ENCODE measurements at places on chromosomes 4 and X.

GRCh38 chr4:143402776-143403552 lies 66.3 kb downstream of the GAB1 start:
- DNase-seq = no peak

DNA sequence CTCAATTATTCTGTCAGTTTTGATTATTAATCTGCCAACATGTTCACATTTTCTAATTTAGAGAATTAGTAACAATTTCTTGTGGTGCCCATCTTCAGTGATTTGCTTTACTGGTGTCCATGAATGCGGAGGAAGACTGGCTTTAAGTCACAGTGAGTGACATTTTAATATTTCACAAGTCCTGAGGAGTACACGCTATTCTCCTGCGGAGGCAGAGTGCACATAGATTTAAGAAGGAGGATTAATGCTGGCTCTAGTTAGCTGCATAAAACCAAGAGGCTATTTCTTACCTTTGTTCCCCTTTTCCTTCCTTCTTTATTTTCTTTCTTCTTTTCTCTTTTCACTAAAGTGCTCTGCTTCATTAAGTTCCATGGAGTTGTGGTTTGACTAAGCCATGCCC lies 495.2 kb upstream of the IGFBP7 start:
- no peak for DNase-seq

GRCh38 chr4:174581901-174582300 lies 59.6 kb upstream of the HPGD start:
- DNase-seq = no peak

- no peak for DNase-seq
These were observed 24.0 kb downstream of the ARSJ start for GRCh38 chr4:113955411-113955810.

- DNase-seq = no peak
These were observed 34.7 kb downstream of the IL13RA1 start for GRCh38 chrX:118761939-118762707.

GRCh38 chr4:86596807-86597206 lies 2.7 kb downstream of the PTPN13 start:
- DNase-seq = no peak

DNA sequence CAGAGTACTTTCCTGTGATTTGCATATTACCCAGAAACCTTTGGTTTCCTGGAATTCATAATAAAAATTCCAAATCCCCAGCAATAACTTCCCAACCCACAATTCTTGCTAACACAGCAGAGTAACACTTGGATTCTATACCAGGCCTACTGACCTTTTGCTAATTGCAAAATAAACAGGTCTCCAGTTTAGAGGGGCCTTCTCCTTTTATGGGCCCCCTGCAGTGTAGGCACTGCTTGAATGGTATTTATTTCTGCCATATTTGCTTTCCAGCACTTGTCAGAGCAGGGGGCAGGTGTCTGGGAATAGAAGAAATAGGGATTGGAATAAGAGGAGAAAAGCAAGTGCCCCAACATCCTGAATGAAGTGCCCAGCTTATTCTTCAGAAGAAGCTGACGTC lies 25.3 kb upstream of the GPC3 start:
- no peak for DNase-seq

GRCh38 chr4:82618103-82618720 lies 56.4 kb upstream of the TMEM150C start:
- peak; percentile 23 for DNase-seq

- DNase-seq = no peak
These were observed 172.8 kb downstream of the SMIM20 start for GRCh38 chr4:26086621-26087441.

DNA sequence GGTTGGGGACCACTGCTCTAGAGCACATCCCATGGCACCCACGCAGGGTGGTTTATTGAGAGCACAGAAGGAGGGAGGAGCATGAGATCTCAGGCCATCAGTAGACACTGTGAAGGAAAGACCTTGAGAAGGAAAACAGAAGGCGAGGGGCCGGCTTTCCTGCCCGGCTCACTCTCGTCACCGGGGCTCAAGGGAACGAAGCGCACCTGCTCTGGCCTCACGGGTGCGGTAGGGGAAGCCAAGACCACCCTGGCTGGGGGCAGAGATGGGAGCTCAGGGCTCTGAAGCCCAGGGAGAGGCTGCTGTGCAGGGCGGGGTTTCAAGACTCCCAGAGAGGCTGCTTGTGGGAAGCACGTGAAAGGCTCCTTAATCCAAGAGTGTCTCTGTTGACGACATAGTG lies 105.9 kb downstream of the TNIP2 start:
- DNase-seq = no peak

- DNase-seq = no peak
These were observed 1333.9 kb upstream of the TENM3 start for GRCh38 chr4:180909279-180909678.

- no peak for DNase-seq
These were observed 136.7 kb upstream of the MAMLD1 start for GRCh38 chrX:150226223-150226965.

GRCh38 chr4:36317721-36318120 lies 36.3 kb downstream of the DTHD1 start:
- no peak for DNase-seq

- peak; percentile 79 for DNase-seq
These were observed 13.7 kb upstream of the SCOC start for GRCh38 chr4:140359562-140360427.

DNA sequence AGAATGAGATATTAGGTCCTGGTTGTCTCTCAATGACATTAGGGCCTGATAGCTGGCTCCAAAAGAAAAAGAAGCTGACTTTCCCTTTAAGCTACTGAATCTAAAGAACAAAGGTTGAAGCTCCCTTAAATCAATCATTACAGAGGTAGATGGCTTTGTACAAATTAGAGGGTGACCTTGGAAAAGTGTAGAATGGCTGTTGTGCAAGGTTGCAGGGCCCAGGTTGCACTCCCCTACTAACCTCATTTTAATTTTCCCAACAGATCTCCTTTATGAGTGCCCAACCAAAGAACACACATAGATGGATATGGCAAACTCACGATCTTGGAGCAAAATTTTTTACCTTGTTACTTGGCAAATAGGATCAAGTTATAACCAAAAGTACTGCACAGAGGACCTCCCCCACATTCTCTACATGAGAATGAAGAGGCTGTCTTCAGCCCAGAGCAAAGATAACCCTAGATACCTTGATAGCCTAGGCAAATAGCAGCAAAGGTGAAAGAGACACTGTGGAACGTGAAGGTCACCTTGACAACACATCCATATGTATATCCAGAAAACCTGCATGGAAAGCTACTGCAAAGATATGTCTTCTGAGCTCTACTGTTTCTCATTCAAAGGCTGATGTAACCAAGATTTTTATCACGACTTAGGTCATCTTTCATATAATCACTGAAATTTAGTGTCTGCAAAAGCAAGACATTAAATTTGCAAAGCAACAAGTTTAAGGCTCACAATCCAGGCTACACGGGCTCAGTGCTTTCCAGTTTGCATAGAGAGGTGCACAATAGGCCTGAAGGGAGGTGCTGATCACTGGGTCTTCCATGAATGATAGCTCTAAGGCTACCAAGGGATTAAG lies 23.0 kb downstream of the KLB start:
- DNase-seq = no peak

- DNase-seq = no peak
These were observed 48.1 kb downstream of the FNIP2 start for GRCh38 chr4:158816955-158817354.

- DNase-seq = no peak
These were observed 205.0 kb upstream of the PDE5A start for GRCh38 chr4:119833611-119834010.

GRCh38 chrX:113539599-113540356 lies 699.1 kb upstream of the AMOT start:
- no peak for DNase-seq

DNA sequence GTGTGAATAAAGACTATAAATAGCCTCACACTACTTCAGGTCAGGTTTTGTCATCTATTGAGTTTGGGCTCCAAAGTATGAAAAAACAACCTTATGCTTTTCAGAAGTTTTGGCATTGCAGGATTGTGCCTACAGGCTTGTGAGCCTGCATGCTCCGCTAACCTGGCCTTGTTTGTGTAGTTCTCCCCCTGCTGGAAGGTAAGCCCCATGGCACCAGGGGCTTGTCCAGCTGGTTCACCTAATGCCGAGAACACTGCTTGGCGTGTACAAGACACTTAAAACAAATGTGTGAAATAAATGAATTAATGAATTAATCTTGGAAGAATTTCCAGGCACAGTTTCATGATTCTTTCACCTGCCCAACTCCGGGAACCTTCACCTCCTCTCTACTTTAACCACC lies 1.8 kb upstream of the HSD17B10 start:
- no peak for DNase-seq

DNA sequence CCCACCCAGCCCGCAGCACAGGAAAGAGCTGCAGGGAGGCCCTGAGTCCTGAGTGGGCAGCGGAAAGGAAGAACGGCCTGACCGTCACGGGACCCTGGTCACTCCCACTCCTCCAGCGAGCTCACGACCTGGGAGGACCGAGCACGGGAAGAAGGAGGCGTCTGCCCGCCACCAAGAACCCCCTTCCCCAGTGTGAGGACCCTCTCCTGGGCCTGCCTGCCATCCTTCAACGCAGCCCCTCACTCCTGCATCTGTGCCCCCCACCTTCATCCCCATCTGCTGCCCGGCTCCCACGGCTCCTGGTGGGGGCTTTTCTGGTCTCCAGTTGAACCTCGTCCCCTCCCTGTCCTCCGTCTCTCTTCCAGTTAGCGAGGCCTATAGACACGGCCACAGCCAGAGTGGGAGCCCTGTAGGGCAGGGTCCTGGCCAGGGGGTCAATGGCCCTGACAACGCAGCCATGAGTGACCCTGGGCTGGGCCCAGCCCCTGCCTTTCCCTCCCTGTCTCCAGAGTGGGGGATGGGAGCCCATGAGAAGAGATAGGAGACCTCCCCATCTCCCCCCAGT lies 41.3 kb upstream of the MXD4 start:
- no peak for DNase-seq

- DNase-seq = peak; percentile 41
These were observed 886 bp upstream of the NDST3 start for GRCh38 chr4:118033148-118034052.

GRCh38 chr4:104719539-104720230 lies 225.0 kb upstream of the CXXC4 start:
- DNase-seq = no peak

- no peak for DNase-seq
These were observed 577.7 kb upstream of the GALNTL6 start for GRCh38 chr4:171235521-171235920.

DNA sequence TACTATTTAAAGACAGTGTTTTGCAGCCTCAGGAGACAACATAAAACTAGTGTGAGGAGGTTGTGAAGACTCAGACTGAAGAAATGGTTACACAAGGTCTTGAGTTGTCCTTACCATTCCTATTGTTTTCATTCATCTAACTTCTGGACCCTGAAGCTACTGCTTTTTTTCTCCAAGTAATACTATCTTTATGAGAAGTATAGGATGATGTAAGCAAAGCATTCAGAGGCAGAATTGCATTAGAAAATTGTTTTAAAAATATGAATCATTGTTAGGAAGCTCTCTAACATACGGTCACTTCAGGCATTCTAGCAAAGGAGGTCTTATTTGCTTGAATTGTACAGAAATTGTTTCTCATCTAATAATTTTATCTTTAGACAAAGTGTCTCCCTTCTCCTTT lies 357.8 kb downstream of the TLL1 start:
- no peak for DNase-seq

DNA sequence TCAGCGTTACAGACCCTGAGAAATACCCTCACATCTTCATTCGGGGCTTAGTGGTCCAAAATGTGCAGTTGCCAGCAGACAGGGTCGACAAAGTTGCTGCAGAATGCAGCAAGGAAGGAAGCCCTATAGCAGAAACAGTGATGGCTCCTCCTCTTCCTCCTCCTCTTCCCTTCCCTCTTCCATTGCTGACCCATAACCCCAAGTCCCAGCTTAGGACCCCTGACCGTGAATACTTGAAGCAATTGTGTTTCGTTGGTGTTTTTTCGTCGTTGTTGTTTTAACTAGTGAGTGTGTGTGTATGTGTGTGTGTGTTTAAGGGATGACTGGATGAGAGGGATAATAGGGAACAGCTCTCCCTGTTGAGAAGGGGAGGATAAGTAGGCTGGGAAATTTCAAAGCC lies 69.5 kb downstream of the SLAIN2 start:
- no peak for DNase-seq

DNA sequence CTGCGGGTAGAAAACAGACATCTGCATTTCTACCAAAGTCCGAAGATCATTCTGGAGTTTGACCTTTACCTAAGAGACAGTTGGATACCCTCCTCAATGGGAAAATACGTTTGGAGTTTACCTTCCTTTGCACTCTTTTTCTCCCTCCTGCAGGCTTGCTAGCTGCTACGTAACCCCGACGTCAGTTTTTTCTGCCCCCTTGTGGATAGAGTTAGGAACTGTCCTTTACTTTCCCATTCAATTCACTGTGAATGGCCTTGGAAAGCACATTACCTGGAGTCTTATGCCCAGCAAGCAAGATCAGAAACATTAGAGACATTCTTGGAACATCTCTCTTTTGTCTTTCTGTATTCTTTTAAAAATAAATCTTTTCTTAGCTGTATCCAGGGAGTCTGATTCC lies 250.7 kb downstream of the NAP1L3 start:
- DNase-seq = no peak

DNA sequence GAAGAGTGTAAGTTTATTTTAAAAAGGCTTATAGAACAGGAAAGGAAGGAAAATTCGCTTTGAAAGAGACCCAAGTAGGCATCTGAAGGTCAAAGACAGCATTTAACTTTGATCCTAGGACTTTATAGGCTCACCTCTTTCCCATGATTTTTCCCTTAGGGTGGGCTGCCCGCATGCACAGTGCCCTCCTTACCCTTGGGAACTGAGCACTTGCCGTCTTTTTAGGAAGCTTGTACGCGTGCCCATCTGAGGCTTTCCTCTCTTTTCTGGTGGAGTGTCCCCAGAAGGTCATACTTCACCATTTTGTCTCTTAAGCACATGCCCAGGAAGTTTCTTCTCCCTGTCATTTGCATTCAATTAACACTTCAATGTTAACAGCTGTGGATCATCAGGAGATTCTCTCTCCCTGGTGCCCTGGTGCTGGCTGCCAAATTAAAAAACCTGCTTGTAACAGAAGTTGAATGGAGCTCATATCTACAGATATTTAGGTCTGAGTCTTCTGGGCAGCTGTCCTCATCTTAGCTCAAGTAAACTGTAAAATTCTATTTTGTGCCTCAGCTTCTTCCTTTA lies 38.4 kb upstream of the IL9R start:
- no peak for DNase-seq

DNA sequence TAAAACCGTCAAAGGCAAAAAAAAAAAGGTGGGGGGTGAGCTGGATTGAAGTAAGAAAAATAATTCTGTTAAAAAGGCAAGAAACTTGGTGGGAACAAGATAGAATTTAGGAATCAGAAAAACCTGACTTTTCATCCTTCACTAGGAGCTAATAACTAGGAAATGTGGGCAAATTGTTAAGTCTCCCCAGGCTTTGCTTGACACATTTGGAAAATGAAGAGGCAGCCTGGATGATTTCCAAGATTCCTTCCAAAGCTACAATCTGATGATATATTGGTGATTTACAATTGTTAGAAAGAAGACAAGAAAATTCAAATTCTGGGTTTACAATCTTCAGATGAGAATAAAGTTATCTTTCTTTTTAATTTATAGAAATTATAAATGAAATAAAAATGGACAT lies 1062.5 kb downstream of the ADGRL3 start:
- no peak for DNase-seq
